Keratinocyte (primary cell): ENCODE measurements at places on chromosomes 16 and 17. TPM values are rescaled to one million over a fixed set of nuclear protein-coding genes. Genes with fewer than 3 reads are reported as not detected.

The CDH11 gene
- polyA plus RNA-seq: 17.8 to 67.7 TPM (median 36.8 TPM) in 3 replicates

The CDYL2 gene
- polyA plus RNA-seq: 1.6 to 2.0 TPM (median 1.9 TPM) in 3 replicates

The TEKT5 gene
- polyA plus RNA-seq: 0.08 to 0.23 TPM in 2 of 3 replicates, not detected in the other

DNA sequence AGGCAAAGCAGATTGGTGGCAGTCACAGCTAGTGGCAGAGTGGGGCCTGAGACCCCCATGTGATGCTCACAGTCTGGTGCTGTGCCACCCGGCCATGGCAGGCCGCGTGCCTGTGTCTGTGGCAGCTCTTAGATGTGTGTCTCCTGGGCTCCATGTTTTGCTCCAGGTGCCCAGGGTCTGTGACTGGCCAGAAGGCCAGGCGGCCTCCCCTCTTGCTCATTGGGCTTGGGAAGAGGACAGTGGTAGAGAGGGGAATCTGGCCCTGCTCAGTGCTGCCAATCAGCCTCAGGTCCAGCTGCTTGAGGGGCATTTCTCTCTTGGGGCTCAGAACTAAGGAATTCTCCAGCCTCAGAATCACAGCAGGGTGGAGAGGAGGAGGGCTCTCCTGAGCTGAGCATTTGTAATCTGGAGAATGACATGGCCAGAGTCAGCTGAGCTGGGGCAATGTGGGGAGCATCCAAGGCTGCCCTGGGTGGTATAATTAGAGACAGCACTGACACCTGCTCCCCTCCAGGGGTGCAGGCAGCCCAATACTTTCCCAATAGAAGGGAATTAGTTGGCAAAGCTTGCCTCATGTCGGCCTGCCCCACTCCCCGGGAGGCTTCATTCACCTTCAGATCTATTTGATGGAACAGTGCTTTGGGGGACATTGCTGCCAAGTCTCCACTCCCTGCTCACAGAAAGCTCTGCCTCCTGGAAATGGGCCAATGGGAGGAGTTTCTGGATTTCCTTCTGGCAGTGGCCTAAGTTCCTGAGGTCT lies 2.7 kb upstream of the LASP1NB start:
- DNase-seq: no peak

- no peak for DNase-seq
Measured at GRCh38 chr16:81925016-81925415, 86.3 kb downstream of the SDR42E1 start.

DNA sequence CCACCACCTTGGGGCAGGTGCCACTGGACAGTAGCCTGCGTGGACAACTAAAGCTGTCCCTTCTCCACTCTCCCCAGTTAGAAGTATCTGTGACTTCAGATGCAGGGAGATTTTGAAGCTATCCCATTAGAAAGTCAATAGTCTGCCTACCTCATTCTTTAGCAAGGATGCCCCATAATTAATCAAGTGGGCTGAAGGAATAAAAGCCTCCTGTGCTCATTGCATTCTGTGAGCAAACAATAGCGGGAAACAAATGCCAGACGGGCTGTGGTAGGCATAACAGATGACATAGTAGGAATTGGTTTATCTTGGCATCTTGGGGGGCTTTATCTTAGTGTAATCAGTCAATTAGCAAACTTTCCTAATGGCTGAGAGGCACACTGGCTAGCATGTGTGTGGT lies 96.7 kb upstream of the HSBP1 start:
- no peak for DNase-seq

DNA sequence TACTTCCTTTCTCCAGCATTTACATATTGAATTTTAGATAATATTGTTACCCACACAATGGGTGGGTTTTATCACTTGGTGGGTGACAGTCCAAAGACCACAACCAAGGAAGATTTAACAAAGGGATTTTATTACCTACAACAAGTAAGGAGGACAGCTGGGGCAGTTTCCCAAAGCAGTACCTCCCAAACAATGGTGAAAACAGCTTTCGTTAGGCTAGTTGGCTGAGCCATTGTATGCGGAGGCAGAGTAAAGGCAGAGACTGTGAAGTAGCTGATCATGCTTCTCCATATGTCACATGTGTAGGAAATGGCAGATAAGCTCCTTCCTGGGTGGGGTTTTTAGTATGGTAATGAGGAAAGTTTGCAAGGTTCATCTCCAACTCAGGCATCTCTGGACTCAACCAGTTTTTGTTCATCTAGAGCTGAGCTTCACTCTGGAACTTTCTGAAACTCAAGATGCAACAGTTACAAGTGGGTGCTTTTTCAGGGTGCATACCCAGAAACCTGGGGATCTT lies 104.3 kb upstream of the PSMD7 start:
- no peak for DNase-seq

DNA sequence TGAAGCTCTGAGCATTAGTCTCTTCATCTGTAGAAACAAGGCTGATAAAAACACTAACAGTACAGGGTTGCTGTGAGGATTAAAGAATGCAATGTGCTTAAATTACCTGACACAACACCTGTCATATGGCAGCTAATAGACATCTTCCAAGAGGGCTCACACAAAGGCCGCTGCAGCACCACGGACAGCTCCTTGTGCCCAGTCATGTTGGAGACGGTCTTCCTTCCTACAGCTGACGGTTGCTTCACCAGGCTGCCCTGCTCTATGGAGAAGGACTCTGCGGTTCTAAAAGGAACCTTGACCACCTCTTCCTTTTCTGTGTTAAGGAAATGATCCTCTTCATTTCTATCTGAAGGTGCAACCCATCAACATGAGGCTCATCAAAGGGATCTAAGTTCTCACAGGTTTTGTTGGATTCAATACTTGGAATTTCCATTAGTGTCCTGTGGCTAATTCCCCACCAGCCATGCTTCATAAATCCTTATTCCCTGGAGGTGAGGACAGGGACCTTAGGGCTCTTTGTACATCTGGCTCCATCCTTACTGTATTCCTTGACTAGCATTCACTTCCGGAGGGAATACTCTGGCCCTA lies 138.9 kb upstream of the CES5A start:
- DNase-seq: peak; percentile 15

DNA sequence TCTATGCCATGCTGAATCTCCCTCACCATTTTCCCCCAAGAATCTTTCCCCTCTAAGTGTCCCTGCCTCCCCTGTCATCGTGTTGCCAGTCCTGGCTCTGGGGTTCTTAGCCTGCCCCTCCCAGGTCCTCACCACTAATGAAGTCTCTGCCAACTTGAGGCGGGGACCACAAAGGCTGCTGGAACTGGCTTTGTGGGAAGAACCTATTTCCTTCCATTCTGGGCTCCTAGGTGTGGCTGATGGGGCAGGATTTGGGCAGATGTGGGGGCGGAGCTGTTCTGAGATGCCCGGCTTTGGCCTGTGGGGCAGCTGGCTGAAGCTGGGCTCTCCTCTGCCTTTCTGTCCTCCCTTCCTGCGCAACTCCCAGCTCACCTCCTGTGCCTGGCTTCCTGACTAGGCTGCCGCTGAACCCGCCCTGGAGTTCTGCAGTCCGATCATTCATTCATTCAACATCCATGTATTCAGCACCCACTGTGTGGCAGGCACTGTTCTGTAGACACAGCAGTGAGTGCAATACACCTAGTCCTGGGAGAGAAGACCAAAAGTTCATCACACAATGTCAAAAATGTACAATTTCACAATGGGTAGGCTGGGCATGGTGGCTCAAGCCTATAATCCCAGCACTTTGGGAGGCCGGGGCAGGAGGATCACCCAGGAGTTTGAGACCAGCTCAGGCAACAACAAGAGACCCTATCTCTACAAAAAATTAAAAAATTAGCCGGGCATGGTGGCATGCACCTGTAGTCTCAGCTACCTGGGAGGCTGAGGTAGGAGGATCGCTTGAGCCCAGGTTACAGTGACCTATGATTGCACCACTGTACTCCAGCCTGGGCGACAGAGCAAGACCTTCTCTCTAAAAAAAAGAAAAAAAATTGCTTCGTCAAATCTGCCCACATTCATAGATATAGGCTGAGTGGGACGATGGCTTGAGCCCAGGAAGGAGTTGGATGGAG lies 1.9 kb upstream of the SNN start:
- no peak for DNase-seq

The C17orf78 gene
- polyA plus RNA-seq: not detected in 3 replicates

DNA sequence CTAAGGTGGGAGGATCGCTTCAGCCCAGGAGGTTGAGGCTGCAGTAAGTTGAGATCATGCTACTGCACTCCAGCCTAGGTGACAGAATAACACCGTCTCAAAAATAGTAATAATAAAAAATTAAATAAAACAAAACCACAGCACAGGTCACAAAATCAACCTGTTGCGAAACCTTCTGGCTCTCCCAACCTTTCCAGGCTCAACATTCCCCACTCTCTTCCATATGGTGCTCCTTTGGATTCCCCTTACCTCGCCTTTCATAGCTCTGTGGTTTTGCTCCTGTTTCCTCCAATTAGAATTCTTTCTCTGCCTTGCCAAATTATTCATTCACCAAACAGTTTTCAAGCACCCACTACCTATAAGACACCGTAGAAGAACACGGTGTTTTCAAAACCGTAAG lies 4.7 kb downstream of the ZDHHC7 start:
- DNase-seq: no peak

The TPSD1 gene
- not detected in 3 replicates for polyA plus RNA-seq

DNA sequence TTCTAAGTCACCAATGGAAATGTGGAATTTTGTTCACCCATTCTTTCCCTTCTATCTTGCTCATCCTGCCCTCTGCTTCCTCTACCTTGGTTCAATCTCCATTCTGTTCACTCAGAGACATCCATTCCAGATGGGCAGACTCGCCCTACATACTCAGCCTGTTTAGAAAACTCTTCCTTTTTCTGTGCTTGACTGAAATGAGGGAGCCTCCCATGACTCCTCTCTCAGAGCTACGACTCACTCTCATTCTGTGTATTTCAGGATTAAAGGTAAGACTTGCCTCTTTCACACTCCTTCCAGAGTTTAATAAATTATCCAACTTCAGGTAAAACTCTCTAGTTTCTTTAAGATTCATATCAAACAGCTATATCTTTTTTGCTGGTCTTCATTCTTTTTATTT lies 182.8 kb downstream of the HS3ST3A1 start:
- no peak for DNase-seq

DNA sequence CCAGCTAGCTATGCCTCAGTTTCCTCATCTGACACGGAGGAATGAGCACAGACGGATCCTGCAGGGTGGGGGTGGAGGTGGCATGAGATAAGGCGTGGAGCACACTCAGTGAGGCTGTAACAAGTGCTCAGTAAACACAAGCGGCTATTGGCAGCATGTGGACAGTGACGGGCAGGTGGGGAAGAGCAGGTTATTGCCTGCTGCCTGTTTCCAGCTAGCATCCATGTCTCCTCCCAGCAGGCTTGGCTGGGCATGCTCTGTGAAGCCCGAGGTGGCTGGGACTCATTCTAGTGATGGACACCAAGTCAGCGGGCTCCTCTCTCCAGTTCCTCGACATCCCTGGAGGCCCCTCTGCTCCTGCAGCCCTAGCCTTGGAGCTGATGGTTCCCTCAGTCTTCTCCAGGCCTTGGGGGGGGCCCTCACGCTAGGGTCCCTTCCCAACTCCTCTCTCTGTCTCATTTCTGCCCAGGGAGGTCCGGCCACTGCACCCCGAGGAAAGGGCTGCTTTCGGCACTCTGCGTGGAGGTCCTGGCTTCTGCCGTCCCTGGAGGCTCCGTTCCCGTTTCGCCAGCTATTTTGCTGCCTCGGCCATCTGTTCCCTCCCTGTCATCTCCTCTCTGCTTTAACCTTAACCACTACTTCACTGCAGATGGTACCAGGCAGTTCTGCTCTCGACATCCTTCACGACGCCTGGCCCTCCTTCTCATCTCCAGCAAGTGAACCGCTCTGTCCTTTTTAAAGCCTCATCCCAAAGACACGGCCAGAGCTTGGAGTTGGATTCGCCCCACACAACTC lies 6.2 kb downstream of the RTN4RL1 start:
- DNase-seq: no peak

The PRR11 gene
- polyA plus RNA-seq: 15.2 to 48.6 TPM (median 40.1 TPM) in 3 replicates

DNA sequence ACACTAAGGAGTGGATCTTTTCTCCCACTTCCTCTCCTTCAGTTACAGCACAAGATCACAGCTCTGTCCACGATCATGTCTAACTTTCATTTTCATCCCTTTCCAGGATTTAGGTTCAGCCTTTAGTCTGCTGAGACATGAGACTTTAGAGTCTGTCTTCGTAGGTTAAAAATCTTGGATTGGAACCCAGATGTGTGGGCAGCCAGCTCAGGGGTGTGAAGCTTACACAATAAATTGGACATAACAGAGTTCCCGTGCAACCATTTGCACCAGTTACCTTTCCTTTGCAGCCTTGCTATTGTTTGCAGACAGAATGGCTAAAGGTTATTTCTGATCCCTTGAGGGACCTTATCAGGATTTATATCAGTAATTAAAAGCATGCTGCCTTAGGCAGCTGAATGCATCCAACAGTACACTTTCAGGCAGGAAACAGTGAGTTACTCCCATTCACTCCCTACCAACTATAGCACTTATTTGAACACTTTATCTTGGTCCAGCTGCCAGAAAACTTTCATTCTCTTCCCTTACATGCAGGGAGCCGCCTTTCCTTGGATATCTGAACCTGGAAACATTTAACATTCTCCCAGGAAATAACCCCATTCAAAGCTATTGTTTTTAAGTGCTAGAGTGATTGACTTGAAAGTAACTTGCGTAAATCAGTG lies 87.3 kb downstream of the TMEM100 start:
- no peak for DNase-seq

DNA sequence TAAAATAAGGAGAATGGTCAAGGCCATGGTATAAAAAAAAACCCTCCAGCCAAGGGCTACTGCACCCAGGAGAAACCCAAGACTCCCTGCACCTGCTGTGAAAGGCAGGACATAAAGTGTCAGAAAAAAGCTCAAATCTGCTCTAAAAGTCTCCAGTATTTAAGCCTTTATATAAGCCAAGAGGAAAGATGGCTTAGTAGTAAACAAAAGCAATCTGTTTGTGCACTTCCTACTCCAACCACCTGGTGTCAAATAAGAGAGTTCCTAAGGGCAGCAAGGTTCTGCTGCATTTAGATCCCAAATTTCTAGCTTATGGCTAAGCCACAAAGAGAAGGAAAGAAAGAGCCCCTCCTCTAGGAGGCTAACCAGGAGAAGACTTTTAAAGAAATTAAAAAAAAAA lies 20.6 kb downstream of the ACSM1 start:
- DNase-seq: no peak

DNA sequence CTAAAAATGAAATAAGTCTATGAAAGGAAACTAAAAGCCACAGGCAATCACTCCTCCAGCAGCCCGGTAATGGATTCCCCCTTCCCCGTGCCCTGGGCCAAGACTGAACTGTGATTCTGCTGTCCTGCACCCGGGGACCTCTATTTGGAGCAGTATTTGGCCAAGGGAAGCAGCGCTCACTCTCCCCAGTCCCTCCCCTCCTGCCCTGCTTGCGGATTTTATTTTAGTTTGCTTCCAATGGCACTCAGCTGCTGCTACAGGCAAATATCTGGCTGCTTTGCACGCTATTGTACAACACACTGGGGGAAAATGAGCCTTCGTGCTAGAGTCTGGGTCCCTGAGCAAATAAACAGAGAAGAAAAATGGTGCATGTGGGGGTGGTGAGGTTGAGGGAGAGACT lies 975.7 kb upstream of the RBFOX1 start:
- no peak for DNase-seq

GRCh38 chr17:27840688-27841087 lies 40.4 kb upstream of the NOS2 start:
- no peak for DNase-seq

GRCh38 chr17:77734371-77735080 lies 224.0 kb upstream of the TNRC6C start:
- DNase-seq: no peak

The CCL17 gene
- not detected in 3 replicates for polyA plus RNA-seq

GRCh38 chr16:35140293-35140986 lies 1681.0 kb downstream of the TP53TG3F start:
- no peak for DNase-seq
